ENCODE measurements at places on chromosomes 5 and 9.

DNA sequence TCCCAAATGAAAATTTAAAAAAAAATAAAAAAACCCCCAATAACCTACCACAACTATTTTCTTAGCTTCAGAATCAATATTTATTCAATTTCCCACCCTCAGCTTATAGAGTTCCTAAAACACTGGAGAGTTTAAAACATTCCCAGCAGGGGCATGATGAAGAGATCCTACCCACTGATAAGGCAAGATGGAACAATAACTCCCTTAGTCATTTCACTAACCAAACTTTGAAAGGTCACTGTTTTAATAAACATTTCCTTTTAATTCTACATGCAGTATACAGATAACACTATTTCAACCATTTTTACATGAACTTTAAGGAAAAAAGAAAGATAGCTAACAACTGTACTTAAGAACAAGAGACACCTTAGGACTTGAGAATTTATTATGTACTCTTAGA lies 34.9 kb upstream of the ACOT12 start:
- DNase-seq, result no peak

- no peak for DNase-seq
Observed at GRCh38 chr9:15641291-15641690, 88.4 kb downstream of the CCDC171 start.

- DNase-seq, result no peak
Observed at GRCh38 chr9:113185271-113185670, 34.5 kb downstream of the SLC31A2 start.

GRCh38 chr5:144731786-144732185 lies 561.1 kb downstream of the KCTD16 start:
- no peak for DNase-seq

DNA sequence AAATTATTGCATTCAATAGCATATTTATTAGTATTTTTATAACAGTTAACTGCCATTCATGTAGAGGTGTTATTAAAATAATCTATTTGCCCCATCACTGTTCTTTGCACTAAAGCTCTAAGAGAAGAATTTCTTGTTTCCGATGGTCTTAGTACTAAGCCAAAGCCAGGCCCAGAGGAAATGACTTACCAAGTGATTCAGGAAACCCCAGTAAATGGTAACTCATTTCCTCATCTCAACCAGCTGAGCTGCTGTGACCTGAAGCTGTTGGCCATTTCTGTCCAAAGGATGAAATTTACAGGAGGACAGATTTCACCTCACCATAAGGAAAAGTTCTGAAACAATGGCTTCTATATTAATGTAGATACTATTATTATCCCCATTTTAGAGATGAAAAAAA lies 117.0 kb downstream of the PIK3R1 start:
- DNase-seq, result no peak
